Cortex of kidney (tissue), 1 donor: ENCODE measurements at places on chromosomes 16 and 17.

DNA sequence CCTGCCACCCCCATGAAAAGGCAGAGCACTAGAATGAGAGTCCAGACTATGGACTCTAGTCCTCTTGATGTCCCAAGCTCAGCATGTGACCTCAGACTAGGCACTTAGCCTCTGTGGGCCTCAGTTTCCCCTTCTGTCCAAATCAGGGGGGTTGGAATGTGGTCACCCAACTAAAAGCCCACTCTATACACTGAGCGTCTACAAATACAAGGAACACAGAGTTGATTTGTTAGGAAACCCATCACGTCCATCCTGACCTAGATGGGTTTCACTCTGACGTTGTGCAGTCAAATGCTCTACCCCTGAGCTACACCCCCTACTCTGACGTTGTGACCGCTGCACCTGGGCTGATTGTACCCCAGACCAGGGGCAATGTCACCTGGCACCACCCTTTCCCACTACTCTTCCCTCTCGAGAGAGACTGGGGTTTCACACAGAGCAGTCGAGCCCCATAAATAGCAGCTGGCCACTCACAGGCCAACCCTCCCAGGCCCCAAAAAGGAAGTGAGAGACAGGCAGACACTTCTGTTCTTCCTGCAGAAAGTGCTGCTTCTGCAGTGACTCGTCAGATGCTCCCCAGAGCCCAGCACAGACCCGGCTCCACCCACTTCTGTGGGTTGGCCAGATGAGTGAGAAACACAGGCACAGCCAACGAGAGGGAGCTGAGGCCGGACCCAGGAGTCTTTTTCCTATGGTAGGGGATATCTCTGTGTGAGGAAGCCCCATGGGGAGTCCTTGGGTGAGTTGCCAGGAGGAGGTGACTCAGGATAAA, 16.1 kb upstream of the TNFRSF13B start:
- no peak for DNase-seq

DNA sequence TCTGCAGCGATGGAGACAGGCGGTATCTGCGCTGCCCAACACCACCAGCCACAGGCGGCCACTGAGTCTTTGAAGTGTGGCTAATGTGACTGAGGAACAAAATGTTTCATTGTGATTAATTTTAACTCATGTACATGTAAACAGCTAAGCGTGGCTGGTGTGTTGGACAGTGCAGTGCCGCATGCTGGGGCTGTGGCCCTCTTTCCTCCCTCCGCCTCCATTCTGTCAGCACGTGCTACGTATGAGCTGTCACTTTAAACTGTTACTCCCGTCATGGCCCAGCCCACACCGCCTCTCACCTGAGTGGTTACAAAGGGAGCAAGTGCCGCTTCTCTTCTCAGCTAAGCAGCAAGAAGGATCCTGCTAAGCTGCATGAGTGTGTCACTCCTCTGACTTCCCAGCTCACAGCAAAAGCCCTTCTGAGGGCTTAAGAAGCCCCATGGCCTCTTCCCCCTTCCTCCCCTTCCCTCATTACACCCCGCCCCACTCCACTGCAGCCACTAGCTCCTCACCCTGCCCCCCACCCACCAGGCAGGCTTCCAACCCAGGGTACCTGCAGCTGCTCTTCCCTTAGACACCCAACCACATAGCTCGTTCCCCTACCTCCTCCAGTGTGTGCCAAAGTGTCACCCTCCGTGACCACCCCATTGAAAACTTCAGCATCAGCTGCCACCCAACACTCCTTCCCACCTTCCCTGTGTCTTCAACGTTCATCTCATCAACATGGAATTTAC, 15.0 kb downstream of the HASPIN start:
- DNase-seq: no peak

DNA sequence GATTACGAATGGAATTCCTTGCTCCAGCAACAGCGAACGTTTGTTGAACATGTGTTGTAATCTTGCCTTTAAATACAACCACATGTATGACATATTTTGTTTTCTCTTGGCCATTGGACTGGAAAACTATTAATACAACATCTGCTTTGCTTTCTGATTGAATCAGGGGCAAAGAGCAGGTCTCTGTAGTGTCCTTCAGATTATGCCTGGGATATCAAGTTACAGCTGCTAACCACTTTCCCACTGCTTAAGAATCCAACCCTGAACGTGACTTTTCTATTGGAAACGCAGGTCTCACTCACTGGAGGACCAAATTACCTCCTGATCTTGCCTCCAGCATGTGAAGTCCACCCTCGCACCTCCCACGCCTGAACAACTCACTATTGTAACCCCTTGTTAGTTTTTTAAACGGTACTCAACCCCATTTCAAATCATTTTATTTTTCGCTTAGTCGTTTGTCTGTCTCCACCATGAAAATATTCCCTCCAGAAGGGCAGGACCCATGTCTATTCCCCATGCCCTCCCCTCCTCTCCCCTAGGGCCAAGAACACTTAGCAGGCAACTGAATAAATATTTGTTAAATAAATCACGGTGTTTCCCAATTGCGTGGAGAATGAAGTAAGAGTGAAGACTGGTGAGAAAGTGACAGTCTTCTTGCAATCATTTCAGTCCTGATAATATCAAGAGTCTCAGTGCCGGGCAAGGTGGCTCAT, 57.4 kb upstream of the MRTFB start:
- no peak for DNase-seq

DNA sequence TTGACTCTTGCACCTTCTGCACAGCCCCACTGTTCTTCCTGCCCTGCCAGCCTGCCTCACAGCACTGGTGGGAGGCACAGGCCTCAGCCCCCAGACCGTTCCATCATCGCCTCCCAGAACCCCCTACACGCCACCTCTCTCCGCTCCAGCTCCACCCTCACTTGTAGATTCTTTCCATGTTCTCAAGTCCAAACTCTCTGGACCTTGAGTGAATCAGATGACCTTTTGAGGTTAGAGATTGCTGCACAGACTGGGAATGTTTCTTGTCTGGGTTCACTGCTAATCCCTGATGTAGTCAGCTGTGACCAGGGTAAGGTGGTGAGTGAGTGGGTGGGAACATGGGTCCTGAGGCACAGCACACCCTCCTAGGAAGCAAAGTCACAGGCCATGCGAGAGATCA, 272.4 kb downstream of the IRF8 start:
- no peak for DNase-seq

GRCh38 chr16:88430524-88431446, 22.3 kb upstream of the ZFPM1 start:
- DNase-seq: no peak

DNA sequence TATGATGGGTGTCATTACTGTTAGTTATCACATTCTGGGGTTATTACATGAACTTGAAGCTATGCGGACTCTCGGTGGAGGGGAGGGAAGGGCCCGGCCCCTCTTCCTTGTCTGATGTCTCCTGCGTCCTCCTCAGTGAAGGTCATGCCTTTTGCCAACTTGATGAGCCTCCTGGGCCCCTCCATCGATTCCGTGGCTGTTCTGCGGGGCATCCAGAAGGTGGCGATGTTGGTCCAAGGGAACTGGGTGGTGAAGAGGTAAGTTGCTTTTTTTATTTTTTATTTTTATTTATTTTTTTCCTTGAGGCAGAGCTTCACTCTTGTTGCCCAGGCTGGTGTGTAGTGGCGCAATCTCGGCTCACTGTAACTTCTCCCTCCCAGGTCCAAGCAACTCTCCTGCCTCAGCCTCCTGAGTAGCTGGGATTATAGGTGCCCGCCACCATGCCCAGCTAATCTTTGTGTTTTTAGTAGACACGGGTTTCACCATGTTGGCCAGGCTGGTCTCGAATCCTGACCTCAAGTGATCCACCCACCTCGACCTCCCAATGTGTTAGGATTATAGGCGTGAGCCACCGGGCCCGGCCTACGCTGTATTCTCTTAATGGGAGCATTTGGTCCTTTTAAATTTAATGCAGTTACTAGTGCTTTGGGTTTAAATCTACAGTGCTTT, 21.6 kb downstream of the POLR3E start:
- no peak for DNase-seq

DNA sequence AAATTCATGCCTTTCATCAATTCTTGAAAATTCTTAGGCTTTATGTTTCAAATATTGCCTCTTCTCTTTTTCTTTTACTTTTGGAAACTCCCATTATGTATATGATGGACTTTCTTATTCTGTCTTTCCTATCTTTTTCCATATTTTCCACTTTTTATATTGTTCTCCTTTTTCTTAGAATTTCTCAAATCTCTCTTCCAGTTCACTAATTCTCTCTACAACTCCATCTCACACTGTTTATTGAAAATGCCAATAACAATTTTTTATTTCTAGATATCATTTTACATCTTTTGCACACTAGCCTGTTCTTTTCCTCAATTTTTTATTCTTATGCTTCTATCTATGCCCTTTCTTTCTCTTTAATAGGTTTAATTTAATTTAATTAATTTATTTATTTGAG, 43.8 kb upstream of the EFCAB3 start:
- no peak for DNase-seq

GRCh38 chr16:77858060-77858459, 69.7 kb downstream of the VAT1L start:
- no peak for DNase-seq
